Stimulated activated CD4-positive, alpha-beta T cell treated with anti-CD3 and anti-CD28 coated beads, Interleukin-1b, Interleukin-23, amount 100 ng/mL, for 1 hour (primary cell): ENCODE measurements at places on chromosomes 16 and 17.

DNA sequence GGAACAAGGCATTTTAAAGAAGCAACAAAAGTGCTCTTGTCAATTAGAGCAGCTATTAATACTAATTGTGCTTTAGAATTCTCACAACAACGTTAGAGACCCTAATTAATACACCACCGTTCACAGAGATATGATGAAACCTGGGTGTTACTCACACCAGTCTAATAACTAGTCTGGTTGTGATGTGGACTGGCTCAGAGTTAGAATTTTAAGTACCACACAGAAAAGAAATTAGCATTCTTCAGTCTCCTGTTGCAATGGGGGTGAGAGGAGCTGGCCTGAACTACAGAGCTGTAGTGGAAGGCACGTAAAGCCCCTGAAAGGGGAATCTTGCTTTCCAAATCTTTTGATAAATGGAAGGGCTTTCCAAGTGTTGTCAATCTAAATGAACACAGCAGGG lies 240.8 kb upstream of the TOX3 start:
- no peak for DNase-seq

- no peak for DNase-seq
Observed at GRCh38 chr16:70257391-70257790, 5.7 kb upstream of the EXOSC6 start.

- DNase-seq = no peak
Observed at GRCh38 chr17:48738803-48739526, 10.4 kb upstream of the HOXB13 start.

- DNase-seq = no peak
Observed at GRCh38 chr16:22326771-22327445, 29.7 kb downstream of the POLR3E start.

GRCh38 chr17:75370286-75370915 lies 35.1 kb downstream of the GRB2 start:
- DNase-seq = no peak

DNA sequence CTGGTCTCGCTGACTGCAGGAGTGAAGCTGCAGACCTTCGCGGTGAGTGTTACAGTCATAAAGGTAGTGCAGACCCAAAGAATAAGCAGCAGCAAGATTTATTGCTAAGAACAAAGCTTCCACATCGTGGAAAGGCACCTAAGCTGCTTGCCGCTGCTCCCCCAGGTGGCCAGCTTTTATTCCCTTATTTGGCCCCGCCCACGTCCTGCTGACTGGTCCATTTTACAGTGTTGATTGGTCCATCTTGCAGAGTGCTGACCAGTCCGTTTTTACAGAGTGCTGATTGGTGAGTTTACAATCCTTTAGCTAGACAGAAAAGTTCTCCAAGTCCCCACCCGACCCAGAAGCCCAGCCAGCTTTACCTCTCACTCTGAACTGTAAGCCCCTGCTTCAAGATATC lies 227.8 kb downstream of the ABCC12 start:
- DNase-seq = no peak

DNA sequence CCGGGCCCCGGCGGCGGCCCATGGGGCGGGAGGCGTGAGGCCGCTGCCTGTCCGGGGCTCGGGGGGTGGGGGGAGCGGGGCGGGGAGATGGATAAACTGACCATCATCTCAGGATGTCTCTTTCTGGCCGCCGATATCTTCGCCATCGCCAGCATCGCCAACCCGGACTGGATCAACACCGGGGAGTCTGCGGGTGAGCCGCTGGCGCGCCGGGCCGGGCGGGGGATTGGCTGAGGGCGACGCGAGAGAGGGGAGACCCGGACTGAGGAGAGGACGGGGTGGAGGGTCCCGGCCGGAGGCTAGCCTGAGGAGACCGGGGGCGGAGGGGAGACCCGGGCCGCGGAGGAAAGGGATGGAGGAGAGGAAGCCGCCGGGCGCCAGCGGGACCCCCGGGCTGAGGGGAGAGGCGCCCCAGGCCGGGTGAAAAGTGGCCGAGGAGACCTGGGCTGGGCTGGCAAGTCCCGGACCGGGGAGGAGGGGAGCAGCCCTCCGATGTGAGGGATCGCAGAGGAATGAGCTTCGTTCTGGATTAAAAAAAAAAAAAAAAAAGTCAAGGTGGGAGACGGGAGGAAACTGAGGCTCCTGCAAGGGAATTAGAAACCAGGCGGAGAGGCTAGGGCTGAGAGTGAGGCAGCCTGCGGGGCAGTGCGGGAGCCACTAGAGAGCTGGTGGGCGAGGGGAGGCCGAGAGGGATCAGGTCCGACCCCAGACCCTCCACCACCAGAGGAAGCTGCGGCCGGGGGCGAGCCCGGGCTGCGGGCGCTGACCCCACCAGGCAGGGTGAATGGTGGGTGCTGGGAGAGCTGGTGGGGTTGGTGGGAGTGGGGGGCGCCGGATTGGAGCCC lies 526 bp downstream of the MOSMO start:
- no peak for DNase-seq

GRCh38 chr16:17336530-17336900 lies 134.2 kb downstream of the XYLT1 start:
- DNase-seq = no peak
